ENCODE measurements at places on chromosomes 5 and 9. TPM values are rescaled to one million over a fixed set of nuclear protein-coding genes. Genes with fewer than 3 reads are reported as not detected.

DNA sequence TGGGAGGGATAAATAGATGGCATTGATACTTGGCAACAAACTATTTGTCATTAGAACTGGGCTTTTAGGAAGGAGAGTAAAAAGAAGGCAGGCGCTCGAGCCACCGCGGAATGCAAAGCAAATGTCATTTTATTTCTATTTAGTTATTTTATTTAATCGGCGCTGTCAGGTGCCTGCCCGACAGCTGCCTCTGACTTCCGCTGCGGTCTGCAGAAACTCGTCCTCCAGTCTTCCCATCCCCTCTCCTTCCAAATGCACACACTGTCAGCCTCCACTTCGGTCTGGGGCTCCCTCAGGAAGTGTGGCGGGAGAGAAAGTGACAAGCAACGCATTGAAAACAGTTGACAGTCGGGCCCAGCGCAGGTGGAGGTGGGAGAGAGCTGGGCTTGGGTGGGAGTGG lies 29.3 kb downstream of the ASS1 start:
- DNase-seq = no peak

DNA sequence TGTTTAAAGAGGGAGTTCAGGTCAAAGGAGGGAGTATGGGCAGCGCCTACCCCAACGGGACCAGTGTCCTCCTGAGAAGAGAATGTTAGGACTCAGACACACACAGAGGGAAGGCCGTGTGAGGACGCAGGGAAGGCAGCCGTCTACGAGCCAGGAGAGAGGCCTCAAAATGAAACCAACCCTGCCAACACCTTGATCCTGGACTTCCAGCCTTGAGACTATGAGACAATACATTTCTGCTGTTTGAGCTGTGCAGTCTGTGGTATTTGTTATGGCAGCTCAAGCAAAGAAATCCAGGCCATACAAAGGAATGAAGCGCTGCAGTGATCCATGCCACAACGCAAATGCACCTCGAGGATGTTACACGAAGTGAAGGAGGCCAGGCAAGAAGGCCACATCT lies 97.9 kb downstream of the COL23A1 start:
- no peak for DNase-seq

GRCh38 chr5:154371687-154372086 lies 74.1 kb upstream of the SAP30L start:
- DNase-seq = no peak

PCDHGA10 gene
- 4.4 TPM for total RNA-seq

SV2C gene
- not detected for total RNA-seq

DNAI1 gene
- not detected for total RNA-seq

SPAAR gene
- total RNA-seq = 4.0 TPM

PAEP gene
- total RNA-seq = not detected

RABGAP1 gene
- 36.5 TPM for total RNA-seq

Data from ascending aorta (tissue), 2 donors.